ENCODE measurements at places on chromosomes 5 and 9.

GRCh38 chr9:12997009-12997408, 222.2 kb downstream of the LURAP1L start:
- DNase-seq, result no peak

DNA sequence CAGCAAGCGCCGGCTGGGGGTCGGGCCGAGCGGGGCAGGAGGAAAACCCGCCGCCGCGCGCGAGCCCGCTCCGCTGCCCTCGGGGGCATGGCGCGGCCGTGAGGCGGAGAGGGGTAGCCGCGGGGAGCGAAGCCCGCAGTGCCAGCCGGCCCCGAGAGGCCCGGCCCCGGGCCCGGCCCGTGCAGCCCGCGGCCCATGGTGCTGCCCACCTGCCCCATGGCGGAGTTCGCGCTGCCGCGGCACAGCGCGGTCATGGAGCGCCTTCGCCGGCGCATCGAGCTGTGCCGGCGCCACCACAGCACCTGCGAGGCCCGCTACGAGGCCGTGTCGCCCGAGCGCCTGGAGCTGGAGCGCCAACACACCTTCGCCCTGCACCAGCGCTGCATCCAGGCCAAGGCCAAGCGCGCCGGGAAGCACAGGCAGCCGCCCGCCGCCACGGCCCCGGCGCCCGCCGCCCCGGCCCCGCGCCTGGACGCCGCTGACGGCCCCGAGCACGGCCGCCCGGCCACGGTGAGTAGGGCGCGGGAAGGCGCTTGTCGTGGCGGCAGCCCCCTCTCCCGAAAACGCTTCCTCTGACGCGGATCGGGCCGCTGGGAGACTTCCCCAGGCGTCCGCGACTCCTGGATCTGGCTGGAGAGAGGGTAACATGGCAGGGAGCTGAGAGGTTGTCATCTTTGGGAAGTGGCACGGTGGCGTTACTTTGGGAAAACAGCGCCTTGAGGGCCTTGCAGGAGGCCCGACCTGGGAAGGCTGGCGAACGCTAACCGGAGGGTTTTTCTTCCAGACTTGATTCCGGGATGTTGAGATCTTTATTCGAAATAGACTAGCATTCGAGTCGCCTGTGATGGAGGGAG, 523 bp downstream of the MAML1 start:
- DNase-seq, result no peak

DNA sequence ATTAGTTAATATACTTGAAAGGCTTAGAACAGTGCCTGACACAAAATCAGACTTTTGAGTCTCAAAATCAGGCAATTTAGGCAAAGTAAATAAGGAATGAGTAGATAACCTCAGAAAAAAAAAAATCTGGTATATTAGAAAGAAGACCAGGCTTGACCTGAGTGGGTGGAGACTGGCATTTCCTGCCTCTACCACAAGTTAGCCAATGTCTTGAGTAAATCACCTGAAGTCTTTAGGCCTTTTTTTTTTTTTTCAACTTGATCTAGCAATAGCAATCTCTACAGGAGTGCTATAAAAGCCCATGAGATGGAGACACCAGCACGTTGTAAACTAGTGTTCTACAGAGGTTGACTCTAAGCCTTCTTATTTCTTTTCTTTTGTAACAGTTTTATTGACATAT, 104.2 kb upstream of the RASEF start:
- DNase-seq, result no peak

GRCh38 chr5:57696389-57696769, 213.8 kb upstream of the ACTBL2 start:
- DNase-seq, result no peak

- DNase-seq, result no peak
Observed at GRCh38 chr9:727767-728166, 113.7 kb upstream of the DMRT1 start.

DNA sequence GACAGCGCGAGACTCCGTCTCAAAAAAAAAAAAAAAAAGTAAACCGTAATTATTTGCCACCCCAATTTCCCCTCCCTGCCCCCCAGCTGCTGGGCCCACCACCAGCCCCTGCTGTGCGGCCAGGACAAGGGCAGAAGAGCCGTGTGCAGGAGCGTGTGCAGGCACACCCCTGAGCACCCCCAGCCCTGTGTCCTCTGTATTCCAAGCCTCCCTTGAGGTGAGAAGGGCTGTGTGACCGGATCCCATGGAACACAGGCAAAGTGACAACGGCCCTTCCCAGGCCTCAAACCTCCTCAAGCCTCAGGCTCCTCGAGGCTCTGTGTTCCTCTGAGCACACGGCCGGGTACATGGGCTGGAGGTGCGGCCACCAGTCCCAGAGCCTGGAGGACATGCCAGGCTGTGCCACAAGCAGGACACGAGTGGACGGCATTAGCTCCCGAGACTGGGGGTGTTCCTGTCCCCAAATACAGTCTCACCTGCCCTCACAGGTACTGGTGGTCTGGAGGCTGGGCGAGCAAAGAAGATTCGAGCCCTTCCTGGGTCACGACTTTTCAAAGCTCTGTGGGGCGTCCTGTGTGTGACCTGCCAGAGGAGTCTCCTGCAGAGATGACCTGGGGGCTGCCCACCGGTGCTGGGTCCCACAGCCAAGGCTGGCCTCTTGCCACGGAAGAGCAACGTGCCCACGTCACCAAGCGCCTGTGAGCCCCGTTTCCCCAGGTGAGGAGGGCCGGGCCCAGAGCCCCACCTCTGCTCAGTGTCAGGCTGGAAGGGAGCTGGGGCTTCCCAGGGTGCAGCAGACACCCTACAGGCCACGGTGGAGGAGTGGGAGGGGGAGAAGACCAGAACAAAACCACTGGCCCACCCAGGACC, 47.1 kb upstream of the SIMC1 start:
- DNase-seq, result no peak

DNA sequence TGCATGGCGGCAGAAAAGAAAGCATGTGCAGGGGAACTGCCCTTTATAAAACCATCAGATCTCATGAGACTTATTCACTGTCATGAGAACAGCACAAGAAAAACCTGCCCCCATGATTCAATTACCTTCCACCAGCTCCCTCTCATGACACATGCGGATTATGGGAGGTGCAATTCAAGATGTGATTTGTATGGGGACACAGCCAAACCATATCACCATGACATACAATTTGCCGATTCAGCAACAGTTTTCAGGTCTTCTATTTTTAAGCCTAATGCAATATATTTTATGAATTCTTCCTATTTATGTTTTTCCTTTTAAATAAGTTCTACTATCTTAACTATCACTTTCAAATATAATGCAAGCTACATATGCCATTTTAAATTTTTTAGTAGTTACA, 90.8 kb upstream of the CCDC152 start:
- no peak for DNase-seq

DNA sequence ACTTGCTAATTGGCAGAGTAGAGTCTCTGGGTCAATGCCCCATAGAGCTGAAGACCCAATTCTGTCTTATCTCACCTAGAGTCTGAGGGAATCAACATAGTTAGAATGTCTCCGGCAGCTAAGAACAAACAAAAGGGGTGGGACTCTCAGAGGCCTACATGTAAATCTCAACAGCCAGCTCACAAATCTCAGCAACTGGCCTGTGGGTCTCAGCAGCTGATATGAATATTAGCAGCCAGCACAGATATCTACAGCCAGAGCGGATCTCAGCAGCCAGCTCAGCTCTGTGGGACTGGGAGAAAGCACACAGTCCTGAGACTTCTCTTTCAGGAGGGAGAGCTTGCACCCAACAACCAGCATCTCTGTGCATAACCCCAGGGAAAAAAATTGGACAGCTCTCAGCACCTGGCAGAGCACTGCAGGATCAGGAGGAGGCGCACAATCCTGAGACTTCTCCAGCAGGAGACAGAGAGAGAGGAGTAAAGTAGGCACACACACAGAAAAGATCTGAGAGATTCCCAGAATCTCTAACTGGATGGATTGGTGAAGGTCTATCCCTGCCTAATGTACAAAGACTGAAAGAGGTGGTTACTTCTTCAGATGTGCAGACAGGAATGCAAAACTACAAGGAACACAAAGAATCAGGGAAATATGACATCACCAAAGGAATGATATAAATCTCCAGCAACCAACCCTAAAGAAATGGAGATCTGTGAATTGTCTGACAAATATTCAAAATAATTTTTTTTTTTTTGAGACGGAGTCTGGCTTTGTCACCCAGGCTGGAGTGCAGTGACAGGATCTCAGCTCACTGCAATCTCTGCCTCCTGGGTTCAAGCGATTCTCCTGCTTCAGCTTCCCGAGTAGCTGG, 29.2 kb downstream of the KLF4 start:
- DNase-seq, result no peak

DNA sequence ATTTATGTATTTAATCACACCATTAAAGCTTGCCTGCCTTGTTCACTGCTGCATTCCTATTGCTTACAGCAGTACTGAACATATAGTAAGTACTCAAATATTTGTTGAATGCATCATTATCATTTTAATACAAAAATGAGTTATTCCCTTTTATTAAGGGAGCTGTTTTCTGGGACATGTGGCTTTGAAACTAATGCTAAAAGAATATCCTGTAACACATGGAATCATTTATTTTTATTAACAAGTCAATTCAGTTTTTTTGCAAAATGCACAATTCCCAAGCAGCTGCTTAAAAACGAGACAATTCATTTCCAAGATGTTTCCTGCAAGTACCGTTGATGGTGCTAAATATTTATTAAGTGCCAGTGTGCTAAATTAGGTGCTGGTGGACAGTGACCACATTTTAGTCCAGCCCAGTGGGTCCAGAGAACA, 148.3 kb upstream of the NR3C1 start:
- no peak for DNase-seq

DNA sequence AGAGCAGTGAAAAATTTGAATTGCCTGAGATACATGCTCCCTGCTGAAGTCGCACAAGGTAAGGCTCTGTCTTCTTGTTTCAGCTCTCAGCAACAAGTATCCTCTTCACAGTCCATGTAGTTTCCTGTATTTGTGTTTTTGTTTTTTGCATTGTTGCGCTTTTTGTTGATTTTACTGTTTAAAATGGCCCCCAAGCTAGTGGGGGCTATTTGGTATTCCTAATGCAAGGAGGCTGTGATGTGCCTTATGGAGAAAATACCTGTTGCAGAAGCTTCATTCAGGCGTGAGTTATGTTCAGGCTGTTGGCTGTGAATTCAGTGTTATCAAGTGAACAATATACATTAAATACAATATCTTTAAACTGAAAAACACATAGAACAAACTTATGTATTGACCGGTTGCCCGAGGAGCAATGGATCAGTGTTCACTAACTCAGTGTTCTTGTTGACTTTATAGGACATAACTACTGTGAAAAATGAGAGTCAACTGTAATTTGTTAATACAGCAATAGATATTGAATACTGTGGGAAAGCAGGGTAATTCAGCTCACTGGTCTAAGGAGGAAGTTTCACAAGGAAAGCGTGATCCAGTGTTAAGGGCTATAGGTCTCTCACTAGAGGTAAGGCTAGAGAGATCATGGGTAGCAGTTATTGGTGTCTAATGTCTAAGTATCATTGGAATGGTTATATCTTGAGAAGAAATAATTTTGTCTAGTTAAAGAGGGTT, 150.5 kb downstream of the GCNT1 start:
- no peak for DNase-seq

DNA sequence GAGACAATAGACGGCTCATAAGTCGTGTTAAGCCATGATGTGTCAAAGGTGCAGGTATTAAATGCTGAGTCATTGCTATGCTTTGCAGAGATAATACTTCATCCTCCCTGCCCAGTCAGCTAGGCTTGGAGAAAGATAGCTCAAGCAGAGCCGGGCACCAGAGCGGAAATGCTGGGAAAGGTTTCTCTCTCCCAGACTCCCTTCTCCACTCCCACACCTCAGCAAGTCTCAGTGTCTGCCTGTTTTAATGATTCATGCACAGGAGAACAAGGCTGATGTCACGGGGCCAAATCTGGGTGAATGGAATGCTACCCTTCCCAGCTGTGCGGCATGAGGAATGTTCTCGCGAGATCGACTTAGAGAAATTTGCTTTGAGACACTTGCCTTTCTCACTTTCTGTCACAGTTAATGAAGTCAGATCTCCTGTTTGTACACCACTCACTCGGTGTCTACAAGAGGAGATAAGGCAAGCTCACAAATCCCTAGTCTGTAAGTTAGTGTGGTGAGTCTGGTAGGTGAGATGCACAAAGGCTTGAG, 204.4 kb downstream of the EFNA5 start:
- DNase-seq, result no peak

- no peak for DNase-seq
Observed at GRCh38 chr9:132055756-132056155, 23.9 kb downstream of the MED27 start.

DNA sequence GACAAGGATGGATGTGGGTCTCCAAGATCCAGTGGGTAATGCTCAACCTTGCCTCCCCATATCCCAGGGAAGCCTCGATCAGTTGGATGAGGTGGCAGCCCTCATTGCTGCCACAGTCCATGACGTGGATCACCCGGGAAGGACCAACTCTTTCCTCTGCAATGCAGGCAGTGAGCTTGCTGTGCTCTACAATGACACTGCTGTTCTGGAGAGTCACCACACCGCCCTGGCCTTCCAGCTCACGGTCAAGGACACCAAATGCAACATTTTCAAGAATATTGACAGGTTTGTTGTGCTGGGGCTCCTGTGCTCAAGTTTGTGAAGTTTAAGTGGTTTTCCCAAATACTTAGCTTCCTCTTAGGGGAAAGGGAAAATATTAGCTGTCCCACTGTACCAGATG, 74.0 kb downstream of the WDR41 start:
- no peak for DNase-seq

GRCh38 chr5:115641948-115642347, 16.1 kb upstream of the TMED7 start:
- no peak for DNase-seq

DNA sequence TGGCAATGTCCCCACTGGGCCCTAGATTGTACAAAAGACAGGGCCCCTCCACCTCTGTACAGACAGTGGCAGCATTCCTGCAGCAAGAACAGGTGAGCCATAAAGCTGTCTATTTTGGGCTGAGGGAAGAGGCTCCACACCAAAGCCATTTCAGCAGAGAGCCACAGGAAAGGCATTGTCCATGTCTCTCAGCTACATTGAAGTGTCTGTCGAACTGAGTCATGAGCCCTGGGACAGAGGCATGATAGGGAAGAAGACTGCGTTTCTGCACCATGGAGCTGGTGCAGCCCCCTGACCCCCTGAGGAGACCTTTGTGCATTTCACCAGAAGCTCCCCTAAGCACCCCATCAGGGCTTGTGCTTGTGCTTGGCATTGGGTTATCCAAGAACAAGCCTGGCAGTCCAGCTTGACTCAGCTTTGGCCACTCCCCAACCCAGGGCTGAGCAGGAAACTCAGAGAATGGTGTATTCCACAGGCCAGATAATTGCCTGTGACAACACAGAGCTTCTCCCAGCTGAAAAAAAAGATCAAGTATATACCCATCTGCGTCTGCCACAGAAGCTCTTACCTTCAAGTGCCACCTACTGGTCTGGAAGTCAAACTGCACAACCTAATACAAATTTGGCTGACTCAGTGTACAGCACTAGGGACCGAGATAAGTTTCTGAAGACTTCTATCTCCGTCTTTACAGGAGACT, 5.9 kb upstream of the FRMD3 start:
- DNase-seq, result no peak

DNA sequence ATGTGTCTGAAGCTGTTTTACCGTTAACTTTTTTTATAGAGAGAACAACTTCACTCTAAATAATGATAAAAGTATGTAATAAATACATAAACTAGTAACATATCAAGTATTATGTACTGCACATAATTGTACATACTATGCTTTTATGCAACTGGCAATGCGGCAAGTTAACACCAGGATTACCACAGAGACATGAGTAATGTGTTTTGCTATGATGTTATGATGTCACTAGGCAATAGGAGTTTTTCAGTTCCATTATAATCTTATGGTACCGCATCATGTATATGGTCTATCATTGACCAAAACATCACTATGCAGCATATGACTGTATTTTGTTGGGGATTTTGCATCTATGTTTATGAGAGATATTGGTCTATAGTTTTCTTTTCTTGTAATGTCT, 326.4 kb upstream of the TARS1 start:
- DNase-seq, result no peak

- no peak for DNase-seq
Observed at GRCh38 chr9:99349870-99350269, 127.8 kb downstream of the SEC61B start.

Measured in activated CD4-positive, alpha-beta T cell treated with anti-CD3 and anti-CD28 coated beads, Interleukin-2, amount 50 U/mL, for 24 hours (primary cell).